Activated CD4-positive, alpha-beta T cell treated with anti-CD3 and anti-CD28 coated beads, Interleukin-2, amount 10 ng/mL, durations not matched to agents 7 days and 5 days (primary cell): ENCODE measurements at places on chromosomes 16 and 17. TPM values are rescaled to one million over a fixed set of nuclear protein-coding genes. Genes with fewer than 3 reads are reported as not detected.

DNA sequence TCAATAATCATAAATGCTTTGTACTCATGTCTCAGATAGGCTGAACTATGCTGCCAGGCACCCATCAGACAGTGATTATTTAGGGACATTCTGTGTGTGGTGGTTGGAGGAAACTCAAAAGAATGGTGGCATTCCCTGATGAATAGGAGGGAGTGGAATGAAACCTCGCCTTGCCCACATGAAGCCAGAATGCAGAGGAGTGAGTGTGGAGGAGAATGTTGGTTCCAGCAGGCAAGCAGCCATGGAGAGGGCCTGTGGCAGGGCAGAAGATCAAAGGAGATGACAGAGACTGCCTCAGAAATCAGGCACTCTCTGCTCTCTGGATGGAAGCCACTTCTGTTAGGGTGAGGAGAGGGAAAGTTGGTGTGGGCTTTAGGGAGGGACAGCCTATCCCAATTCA lies 22.5 kb downstream of the KCTD19 start:
- DNase-seq: no peak

The NPIPA2 gene
- 3.2 TPM for total RNA-seq

GRCh38 chr16:88428616-88429386 lies 24.3 kb upstream of the ZFPM1 start:
- no peak for DNase-seq

The SDK2 gene
- 11.9 TPM for total RNA-seq

DNA sequence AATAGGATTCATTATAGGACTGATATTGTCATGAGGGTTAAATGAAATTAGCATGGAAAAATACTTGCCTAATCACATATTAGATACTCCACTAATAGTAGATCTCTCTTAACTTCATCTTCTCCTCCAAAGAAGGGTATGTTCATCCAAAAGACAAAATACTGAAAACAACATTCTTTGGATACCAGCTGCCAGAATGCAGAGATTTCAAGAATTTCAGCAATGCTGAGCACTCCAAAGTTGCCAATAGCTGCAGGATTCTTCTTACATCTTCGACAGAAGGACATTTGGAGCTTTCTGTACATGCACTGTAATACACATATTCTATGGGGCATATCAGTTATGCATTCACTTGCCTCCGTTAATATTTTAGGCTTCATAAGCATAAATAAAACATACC lies 436.5 kb downstream of the HAPSTR1 start:
- DNase-seq: no peak

The ANTKMT gene
- total RNA-seq: 5.5 TPM

- no peak for DNase-seq
These were observed 126.8 kb downstream of the CACNG3 start for GRCh38 chr16:24382762-24383407.

GRCh38 chr17:37399265-37399803 lies 7.3 kb downstream of the ACACA start:
- DNase-seq: no peak

The CALB2 gene
- not detected for total RNA-seq

The ALOX12B gene
- total RNA-seq: 0.27 TPM

- DNase-seq: no peak
These were observed 9.1 kb upstream of the GHDC start for GRCh38 chr17:42203354-42203753.

DNA sequence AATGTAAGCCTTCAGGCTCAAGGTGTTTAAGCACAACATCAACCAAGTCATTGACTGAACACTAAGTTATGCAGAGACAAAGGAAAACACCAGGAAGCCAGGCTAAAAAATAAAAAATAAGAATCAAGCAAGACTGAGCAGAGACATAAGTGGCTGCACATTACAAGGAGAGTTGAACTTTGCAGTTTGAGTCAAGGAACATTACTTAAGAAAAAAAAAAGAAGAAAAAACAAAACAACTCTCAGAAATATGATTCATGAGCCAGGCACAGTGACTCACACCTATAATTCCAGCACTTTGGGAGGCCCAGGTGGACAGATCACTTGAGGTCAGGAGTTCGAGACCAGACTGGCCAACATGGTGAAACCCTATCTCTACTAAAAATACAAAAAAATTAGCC lies 168.1 kb downstream of the C16orf95 start:
- no peak for DNase-seq

DNA sequence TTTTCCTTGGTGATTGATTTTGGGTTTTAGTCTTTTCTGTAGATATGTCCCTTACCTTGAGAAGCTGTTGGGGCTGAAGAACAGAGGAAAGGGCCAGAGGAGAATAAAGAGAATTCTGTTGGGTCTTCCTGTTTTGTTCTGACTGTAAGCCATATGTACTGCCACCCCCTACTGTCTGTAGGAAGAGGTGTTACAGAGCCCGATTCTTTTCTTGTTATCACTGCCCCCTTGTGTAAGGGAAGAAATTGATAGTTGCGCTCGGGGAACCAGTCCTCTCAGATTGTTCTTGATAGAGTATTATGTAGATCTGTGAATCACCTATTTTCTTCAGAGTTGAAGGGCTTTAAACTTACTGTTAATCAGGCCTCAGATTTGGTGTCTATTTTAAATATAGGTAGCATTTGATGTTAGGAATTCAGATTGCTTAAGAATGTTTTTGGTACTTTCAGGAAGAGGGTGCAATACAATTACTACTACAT lies 2.4 kb downstream of the TANC2 start:
- DNase-seq: peak; percentile 69

DNA sequence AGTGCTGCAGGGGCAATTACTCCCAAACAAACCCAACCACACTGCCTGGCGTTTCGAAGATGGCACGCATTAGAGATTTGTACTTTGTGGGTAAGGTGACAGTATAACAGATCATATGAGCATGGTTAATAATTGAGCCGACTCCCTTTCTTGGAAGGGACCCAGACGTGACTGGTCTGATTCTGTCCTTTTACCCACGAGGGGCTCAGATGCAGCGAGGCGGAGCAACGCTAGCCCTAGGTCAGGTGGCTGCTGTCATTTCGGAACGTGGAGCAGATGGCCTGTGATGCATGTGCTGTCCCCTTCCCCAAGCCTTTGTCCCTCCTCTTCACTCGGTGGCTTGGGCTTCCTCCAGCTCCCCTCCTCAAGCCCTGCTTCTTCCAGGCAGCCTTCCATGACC lies 84.2 kb downstream of the SNX29 start:
- DNase-seq: no peak

DNA sequence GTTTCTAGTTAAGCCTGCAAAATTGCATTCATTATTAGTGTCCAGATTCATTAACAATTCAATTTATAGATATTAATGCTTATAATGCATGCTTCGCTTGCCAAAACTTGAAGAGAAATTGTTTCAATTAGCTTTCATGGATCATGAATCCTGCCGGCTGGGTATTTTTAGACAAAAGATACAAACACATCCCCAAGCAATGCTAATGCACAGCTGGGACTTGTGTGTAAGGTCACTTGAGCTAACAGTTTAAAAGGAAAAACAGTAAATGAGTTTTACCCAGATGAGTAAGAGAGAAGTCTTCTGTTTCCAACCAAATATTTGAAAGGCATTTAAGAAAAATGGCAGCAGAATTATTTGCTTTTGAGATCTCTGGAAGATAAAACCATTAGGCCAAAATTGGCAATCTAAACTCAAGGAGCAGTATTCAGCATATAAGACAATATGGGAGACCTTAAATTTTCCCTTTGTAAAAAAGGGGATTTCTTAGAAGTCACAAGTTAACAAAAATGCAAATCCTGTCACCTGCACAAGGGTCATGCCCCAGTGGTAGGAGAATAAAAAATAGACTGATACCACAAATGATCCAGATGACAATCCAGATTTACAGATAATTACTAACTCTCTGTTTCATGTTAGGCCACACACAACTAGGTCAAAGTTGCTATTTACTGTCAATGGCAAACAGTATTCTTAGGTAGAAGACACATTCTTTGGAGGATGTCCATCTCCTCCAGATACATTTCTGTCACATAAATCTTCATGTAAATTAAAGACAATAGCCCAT lies 418.4 kb upstream of the PMFBP1 start:
- DNase-seq: no peak

DNA sequence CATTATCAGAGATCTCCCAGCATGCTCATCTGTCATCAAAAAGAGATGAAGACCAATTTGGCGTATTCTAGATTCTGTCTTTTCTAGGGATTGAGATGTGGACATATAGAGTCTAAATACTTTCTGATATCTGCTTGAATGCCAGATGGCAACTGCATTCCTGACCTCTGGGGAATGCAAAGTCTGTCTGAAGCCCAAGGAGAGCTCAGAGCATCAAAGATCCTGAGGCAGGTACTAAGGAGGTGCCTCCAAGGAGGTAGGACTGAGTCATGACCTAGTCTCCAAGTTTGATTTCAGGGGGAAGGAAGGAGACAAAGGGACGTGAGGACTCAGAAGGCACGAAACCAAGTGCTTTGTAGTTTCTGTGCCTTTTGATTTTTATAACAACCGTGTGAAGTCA lies 448.4 kb downstream of the HS3ST3B1 start:
- no peak for DNase-seq

The PRR35 gene
- not detected for total RNA-seq

The IRX3 gene
- total RNA-seq: not detected

- no peak for DNase-seq
These were observed 91.4 kb downstream of the HIC1 start for GRCh38 chr17:2146132-2146871.

DNA sequence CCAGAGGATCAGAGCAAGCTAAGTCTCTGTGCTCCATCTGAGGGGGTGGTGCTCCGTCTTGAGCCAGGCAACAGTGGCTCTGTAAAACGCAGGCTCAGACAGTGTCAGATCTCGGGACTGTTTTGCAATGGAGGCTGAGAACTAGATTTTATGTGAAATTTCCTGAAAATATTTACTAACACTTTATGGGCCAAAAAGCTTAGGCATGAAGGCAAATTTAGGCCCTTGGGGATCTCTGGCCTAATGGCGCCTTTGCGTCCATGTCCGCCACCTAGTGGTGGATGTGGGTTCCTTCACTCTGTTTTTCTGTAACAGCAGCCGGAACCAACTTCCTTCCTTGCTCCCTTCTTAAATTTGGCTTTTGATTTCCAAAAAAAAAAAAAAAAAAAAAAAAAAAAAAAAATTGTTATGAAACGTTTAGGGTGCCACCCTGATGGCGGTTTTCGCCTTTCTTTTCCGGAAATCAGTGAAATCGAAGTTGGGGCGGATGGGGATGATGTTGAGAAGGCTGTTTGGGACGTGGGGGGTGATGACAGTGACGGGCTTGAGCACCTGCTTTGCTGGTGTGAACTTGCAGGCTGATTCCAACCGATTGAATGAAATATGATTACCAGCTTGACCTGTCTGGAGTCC lies 14.0 kb upstream of the ELAC2 start:
- DNase-seq: peak; percentile 52

DNA sequence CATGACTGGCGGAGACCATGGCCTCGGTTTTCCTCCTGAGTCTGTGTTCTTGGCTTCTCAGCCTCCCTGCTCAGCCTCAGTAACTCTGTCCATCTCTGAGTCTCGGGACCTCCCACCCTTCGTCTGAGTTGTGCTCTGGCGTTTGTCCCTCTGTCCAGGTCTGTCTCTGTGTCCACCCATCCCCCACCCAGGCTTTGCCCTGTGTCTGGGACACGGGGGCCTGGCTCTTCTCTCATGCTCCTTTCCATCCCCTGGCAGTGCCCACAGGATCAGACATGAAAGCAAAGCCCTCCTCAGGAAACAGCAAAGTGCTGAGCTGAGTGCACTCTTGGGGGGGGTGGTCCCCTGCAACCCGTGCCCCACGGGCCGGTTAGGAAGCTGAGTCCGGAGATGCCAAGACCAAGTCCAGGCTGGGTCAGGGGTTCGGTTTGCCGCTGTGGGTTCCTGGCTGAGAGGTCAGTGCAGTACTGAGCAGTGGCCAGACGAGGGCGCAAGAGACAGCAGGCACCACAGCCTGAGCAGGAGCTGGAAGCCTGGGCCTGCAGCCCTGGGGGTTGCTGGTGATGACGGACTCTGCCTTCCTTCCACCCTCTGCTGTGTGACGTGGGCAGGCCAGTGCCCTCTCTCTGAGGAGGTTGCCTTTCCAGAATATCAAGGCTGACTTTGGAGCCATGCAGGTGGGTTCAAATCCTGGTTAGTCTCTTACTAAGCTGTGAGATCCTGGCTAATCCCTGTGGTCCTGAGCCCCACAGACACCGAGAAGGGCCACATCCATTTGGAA lies 2.5 kb downstream of the P2RX1 start:
- DNase-seq: peak; percentile 82

DNA sequence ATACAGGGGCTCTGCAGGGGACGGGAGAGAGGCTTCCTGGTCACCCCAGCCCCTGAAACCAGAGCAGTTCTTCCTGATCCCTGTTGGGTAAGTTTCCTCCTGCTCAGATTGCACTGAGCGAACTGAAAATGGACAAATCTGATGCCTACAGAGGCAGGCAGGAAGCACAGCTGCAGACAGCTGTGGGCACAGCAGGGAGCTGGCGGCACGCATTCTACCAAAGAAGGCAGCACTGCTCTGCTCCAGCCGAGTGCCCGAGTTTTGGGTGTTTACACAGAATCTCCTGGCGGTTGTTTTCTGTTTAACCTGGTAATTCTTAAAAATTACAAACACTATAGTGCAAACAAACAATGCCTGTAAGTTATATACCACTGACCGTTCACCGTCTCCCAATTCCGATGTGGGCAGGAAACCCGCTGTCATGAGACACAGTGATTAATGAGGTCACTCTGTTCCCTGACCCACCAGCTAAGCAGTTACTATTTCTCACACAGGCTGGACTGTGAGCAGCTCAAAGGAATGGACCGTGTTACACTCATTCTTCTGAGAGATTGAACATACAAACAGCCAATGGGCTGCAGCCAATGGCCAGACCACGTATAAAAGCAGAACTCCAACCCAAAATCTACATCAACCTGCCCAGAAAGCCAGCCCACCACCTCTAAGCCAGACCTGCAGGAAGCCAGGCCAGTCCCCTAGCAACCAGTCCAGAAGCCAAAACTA lies 25.5 kb downstream of the NSMCE1 start:
- DNase-seq: peak; percentile 48

DNA sequence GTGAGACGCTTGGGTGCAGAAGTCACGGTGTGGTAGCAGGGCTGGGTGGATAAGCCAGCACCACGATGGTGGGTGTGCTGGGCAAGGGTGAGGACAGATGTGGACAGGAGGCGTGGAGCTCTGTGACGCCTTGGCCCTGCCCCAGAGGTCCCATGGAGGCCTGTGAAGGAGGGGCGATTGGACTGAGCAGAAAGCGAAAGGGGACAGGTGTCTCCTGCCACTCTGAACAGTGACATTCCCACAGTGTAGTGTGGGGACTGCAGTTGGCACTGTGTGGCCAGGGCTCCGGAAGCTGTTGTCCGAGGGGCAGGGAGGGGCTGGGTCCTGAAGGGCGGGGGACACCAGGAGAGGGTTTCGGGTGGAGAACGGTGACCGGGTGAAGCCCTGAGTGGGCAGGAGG lies 7.3 kb downstream of the TBC1D24 start:
- no peak for DNase-seq

The AIPL1 gene
- not detected for total RNA-seq
